ENCODE measurements at places on chromosomes 3 and 15.
A peak's percentile ranks its signal among the peaks of the same experiment; 100 is the strongest.

DNA sequence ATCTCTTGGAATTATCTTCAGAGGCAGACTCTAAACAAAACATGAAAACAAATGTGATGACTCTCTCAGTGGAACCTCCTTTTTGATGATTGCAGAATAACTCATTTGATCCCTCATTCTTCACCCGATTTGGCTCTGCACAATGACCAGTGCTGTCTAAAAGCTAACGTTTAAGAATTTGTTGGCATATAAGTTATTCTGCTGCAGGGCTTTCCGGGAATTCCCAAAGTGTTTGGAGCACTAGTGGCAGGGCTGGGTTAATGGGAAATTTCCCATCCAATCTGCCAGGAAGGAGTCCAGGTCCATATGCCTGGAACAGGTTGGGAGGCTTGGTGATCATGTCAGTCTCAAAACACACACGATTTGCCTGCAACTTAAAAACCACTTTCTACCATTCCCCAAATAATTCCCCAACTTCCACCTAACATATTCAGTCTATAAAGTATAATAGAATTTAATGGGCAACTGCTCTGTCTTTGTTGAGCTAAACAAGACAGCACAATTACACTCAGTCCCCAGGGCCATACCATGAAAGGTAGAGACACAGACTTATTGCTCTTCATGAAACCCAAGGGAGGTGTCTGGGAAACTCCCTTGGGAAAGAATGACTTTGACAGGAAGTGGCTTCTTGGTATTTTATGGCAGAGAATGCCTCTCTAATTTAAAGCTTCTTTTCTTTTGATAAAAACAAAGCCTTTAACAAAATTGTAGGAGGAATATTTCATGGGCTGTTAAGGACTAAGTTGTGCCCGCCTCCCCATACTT is 38.0 kb downstream of the ARRDC4 start:
- peaks cover 86% of the 10 kb centered on the region for H3K4me1 ChIP-seq
- DNase-seq: no peak
- no peak overlapping the region for H3K4me3 ChIP-seq
- H3K27me3 ChIP-seq: no peaks in the 10 kb centered on the region
- no peaks in the 10 kb centered on the region for H3K36me3 ChIP-seq

DNA sequence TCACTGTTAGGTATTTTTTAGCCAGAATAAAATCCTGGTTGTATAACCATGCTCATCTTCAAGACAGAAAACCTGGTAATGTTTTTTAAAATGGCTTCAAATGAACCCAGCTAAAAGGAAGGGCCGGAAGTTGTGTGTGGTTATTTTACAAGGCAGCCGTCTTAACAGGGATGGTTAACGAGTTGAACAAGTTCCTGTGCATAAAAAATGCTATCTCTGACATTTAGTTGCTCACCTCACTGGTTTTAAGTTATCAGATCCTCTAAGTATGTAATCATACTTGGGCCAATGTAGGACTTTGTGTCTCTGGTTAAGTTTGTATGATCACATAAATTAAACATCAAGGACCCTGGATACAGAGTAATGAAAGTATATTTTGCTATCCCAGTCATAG is 2.1 kb downstream of the ATP11B start:
- no peak overlapping the region for H3K4me3 ChIP-seq
- no peak for DNase-seq
- H3K27ac ChIP-seq: peak overlapping the region; percentile 97
- peaks cover 33% of the 10 kb centered on the region for H3K4me1 ChIP-seq
- H3K27me3 ChIP-seq: no peaks in the 10 kb centered on the region

DNA sequence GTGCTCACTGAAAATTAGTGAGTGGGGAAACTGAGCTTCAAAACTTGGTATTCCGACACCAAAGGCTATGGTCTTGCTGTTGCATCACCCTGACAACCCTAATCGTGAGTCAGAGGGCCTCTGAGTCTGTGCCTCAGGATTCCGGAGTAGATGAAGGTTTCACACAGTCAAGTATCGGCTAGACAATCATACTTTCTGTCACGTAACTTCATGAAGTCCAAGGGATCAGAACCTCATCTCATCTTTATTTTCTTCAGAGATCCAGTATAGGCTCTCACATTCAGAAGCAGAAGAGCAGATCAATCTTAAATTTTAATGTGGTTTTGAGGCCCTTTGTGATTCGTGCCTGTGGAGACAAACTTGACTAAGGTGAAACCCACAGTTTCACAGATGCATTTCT is 26.1 kb upstream of the NECTIN3 start:
- H3K4me3 ChIP-seq: no peak overlapping the region
- no peak for DNase-seq
- H3K36me3 ChIP-seq: no peaks in the 10 kb centered on the region

DNA sequence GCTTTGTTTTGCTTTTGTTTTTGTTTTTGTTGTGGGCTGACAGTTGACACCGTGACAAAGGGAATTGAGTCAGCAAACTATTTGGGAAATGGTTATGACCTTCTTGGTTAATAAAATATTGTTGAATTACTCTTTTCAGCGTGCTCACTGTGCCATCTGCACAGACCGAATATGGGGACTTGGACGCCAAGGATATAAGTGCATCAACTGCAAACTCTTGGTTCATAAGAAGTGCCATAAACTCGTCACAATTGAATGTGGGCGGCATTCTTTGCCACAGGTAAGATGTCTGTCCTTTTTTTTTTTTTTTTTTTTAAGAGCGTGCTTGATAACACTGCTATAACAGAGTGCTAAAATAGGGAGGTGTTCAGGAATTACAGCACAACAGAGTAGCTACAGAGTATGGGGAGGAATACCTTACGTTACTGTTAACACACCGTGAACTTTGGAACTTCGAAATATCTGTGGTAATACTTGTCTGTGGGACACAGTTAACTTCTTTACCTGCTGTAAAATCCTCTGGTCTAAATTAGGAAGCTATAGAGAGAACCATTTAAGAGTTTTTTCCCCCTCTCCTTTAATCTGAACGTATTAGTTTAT is 48.2 kb downstream of the PRKCI start:
- H3K36me3 ChIP-seq: no peaks in the 10 kb centered on the region
- H3K4me1 ChIP-seq: no peaks in the 10 kb centered on the region
- DNase-seq: no peak
- H3K27me3 ChIP-seq: no peaks in the 10 kb centered on the region

- H3K27me3 ChIP-seq: no peaks in the 10 kb centered on the region
- no peak overlapping the region for H3K4me3 ChIP-seq
- DNase-seq: no peak
- no peaks in the 10 kb centered on the region for H3K4me1 ChIP-seq
Observed at GRCh38 chr3:8778475-8778874, 9.1 kb upstream of the OXTR start.

- H3K4me1 ChIP-seq: no peaks in the 10 kb centered on the region
- DNase-seq: no peak
- no peak overlapping the region for H3K4me3 ChIP-seq
- no peak overlapping the region for H3K27ac ChIP-seq
Observed at GRCh38 chr3:100775226-100775625, 65.9 kb downstream of the TFG start.

DNA sequence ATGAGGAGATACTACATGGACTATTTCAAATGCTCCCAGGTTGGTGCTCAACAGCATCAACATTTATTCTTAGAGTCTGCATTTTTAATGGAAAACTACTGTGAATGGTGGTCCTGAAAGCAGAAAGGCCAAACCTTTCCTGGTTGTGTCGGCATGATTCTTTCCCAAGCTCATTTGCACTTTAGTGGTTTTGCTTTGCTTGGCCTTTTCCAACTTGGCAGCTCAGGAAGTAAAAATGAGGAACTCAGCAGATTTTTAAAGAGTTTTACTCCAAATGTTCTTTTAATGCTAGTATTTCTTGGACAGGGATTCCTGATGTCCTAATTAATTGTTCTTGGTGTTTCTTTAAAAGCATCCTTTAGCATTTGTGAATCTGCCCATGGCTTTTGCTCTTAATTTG is 197.4 kb downstream of the SLC9A9 start:
- H3K27ac ChIP-seq: no peak overlapping the region
- no peak for DNase-seq
- no peaks in the 10 kb centered on the region for H3K36me3 ChIP-seq
- H3K4me3 ChIP-seq: no peak overlapping the region
- H3K4me1 ChIP-seq: no peaks in the 10 kb centered on the region

DNA sequence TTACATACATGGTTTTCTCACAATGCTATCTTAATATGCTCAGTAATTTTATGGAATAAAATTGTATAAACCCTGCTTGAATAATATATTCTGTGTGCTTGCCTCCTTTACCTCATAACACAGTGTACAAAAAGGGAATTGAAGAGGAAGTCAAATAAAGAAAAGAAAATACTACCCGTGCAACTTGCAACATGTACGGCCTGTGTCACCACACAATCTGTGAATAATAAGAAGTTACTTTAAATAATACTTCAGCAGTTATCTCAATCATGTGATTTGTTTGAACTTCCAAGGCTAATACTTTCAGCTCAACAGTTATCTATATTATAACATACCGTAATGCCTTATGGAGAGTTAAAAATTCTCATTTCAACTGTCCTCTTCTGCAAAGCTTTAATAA is 58.1 kb upstream of the SATB1 start:
- no peaks in the 10 kb centered on the region for H3K4me1 ChIP-seq
- DNase-seq: no peak
- H3K4me3 ChIP-seq: no peak overlapping the region
- no peaks in the 10 kb centered on the region for H3K36me3 ChIP-seq

DNA sequence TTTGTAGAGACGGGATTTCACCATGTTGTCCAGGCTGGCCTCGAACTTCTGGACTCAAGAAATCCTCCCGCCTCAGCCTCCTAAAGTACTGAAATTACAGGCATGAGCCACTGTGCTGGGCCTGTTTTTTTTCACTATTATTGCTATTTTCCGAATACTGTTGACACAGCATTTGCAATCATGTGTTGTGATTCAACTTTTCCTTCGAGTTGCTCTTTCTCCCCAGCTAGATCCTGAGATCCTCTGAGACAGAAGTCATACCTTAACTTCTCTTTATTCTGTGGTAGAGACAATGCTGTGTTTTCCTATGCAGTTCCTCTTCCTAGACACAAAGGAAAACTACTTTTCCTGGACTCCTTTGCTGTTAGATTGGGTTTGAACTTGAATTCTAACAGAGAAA is 46.4 kb upstream of the USP3 start:
- H3K4me3 ChIP-seq: no peak overlapping the region
- H3K27ac ChIP-seq: no peak overlapping the region
- peaks cover 21% of the 10 kb centered on the region for H3K4me1 ChIP-seq
- H3K27me3 ChIP-seq: no peaks in the 10 kb centered on the region
- H3K36me3 ChIP-seq: no peaks in the 10 kb centered on the region

DNA sequence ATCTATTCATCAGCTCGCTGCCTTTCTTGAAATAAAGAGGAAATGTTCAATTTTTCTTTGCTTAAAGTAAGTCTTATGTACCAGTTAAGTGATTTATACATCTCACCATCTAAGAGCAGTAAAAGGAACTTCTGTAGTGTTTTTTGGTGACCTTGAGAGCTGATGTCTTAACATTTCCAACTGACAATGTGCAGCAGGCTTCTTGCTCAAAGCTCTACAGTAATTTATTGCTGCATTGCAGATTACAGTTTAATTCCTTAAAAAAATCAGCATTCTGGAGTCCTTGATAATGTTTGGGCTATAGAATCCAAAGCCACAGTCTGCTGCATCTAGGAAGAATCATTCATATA is 61.6 kb downstream of the DIPK2A start:
- H3K4me1 ChIP-seq: peaks cover 9% of the 10 kb centered on the region
- H3K27me3 ChIP-seq: no peaks in the 10 kb centered on the region
- no peak for DNase-seq
- no peak overlapping the region for H3K27ac ChIP-seq
- H3K4me3 ChIP-seq: no peak overlapping the region

GRCh38 chr3:45343947-45344346 is 44.4 kb upstream of the LARS2 start:
- no peaks in the 10 kb centered on the region for H3K4me1 ChIP-seq
- H3K4me3 ChIP-seq: no peak overlapping the region
- H3K27ac ChIP-seq: no peak overlapping the region
- no peaks in the 10 kb centered on the region for H3K27me3 ChIP-seq

- no peak overlapping the region for H3K4me3 ChIP-seq
- no peak for DNase-seq
- H3K27me3 ChIP-seq: no peaks in the 10 kb centered on the region
- H3K4me1 ChIP-seq: peaks cover 27% of the 10 kb centered on the region
- H3K36me3 ChIP-seq: no peaks in the 10 kb centered on the region
Observed at GRCh38 chr3:12193485-12194165, 34.9 kb upstream of the TIMP4 start.

DNA sequence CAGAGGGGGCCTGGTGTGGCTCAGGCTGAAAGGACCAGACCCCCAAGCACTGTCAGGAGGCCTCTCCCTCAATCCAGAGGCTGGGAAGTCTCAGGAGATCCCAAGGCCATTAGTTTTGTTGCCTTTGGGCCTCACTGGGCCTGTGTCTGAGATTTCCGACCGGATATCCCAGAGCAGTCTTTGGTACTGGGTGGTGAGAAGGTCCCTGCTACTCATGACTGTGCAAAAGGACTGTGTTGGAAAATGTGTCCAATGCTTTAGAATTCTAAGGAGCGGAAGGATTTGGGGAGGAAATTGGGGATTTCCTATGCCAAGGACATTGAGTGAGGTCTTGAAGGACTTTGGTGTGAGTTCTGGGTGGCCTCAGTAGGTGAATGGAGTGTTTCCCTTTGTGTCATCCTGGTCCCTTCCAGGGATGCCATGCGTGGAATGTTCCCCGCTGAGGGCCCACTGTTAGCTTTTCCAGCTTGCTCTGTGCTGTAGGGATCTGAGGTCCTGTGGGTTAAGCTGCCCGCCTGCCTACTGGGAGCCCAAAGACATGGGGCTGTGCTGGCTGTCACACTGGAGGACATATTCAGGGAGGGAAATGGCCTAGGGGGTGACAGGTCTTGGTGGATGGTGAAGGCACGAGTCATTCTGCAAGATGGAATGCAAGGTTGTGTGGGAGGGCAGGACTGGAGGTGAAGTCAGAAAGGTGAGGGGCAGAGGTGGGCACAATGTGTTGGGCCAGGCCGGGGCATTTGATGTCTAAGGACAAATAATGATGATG is 16.4 kb downstream of the SMAD6 start:
- peaks cover 24% of the 10 kb centered on the region for H3K4me1 ChIP-seq
- H3K27me3 ChIP-seq: no peaks in the 10 kb centered on the region
- H3K4me3 ChIP-seq: no peak overlapping the region
- no peak overlapping the region for H3K27ac ChIP-seq
- peaks cover 8% of the 10 kb centered on the region for H3K36me3 ChIP-seq
- DNase-seq: no peak

Data from sigmoid colon (tissue), 7 donors.